ENCODE measurements at places on chromosomes 6 and 20.

DNA sequence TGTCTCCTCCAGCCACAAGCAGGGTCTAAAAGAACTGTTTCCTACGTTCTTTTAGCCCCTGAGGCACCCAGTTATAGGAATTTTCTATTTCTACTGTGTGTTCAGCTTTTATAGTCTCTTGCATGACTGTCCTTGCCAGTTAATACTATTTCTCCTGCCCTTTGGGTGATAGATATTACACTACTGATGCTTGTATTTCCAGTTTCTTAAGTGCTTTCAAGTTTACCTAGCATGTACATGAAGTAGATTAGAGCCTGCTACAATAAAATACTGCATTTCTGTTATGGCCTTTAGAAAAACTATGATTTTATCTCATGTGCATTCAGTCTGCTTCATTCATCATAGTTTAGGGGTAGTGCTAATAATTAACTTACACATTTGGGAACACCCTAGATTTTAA lies 89.6 kb downstream of the FOXO3 start:
- DNase-seq = no peak

- DNase-seq = no peak
These were observed 20.1 kb upstream of the SERPINB1 start for GRCh38 chr6:2861822-2862164.

- no peak for DNase-seq
These were observed 14.2 kb downstream of the DLGAP4 start for GRCh38 chr20:36320261-36320897.

GRCh38 chr20:51533291-51534172 lies 9.0 kb downstream of the NFATC2 start:
- DNase-seq = no peak

- no peak for DNase-seq
These were observed 215.2 kb downstream of the TAF4 start for GRCh38 chr20:61850457-61850856.

- no peak for DNase-seq
These were observed 31.5 kb upstream of the IRAK1BP1 start for GRCh38 chr6:78835817-78836216.

GRCh38 chr6:137964876-137965275 lies 97.8 kb downstream of the TNFAIP3 start:
- DNase-seq = no peak

- DNase-seq = no peak
These were observed 121.6 kb upstream of the GJE1 start for GRCh38 chr6:142011156-142011555.

GRCh38 chr6:41605649-41606048 lies 32.6 kb upstream of the MDFI start:
- no peak for DNase-seq

- DNase-seq = no peak
These were observed 189.4 kb downstream of the SLC16A10 start for GRCh38 chr6:111276736-111277135.

GRCh38 chr6:131049608-131050007 lies 13.4 kb downstream of the EPB41L2 start:
- no peak for DNase-seq

- no peak for DNase-seq
These were observed 71.0 kb downstream of the SOX4 start for GRCh38 chr6:21664314-21665109.

DNA sequence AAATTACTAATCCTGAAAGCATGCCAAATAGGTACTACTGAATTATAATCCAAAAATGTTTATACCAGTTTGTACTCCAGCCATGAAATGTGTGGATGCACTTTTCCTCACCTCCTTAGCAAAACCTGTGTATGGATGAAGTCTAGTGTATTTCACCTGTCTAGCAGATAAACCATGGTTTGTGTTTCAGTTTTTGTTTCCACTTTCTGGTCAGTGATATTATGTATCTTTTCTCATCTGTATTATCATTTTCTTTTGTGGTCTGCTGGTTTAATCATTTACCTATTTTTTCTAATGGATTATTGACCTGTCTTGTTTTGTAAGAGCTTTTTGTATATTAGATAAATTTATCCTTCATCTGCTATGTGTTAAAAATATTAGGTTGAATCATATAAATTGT lies 41.0 kb upstream of the TMEM217 start:
- DNase-seq = no peak

- DNase-seq = no peak
These were observed 223.4 kb upstream of the FOXA2 start for GRCh38 chr20:22807646-22808244.

All from activated T-helper 1 cell treated with Interleukin-2 at 50 U/mL for 16 hours (primary cell).